ENCODE measurements at places on chromosomes 7 and 10. TPM values are rescaled to one million over a fixed set of nuclear protein-coding genes. Genes with fewer than 3 reads are reported as not detected.

TTYH3 gene
- polyA plus RNA-seq, result 131 TPM

SFXN3 gene
- polyA plus RNA-seq, result 22.4 TPM

- no peak for DNase-seq
Measured at GRCh38 chr7:73969991-73970390, 58.0 kb upstream of the ELN start.

DNA sequence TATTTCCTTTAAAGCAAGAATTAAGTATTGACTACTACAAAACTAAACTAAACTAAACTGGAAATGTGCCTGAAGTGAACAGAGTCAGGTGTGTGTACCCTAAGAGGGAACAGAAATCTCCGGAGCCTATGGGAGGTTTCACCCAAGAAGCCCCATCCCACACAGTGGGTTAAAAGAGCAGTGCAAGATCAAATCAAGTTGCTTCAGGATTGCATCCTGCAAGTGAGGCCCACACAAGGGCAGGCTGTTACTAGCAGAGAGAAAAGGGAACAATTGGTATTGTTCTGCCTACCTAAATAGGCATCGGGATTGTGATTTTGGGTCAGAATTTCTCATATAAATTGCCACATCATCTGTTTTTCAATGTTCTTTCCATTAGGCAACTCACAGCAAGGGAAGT is 113.3 kb upstream of the CDC14C start:
- no peak for DNase-seq

DNA sequence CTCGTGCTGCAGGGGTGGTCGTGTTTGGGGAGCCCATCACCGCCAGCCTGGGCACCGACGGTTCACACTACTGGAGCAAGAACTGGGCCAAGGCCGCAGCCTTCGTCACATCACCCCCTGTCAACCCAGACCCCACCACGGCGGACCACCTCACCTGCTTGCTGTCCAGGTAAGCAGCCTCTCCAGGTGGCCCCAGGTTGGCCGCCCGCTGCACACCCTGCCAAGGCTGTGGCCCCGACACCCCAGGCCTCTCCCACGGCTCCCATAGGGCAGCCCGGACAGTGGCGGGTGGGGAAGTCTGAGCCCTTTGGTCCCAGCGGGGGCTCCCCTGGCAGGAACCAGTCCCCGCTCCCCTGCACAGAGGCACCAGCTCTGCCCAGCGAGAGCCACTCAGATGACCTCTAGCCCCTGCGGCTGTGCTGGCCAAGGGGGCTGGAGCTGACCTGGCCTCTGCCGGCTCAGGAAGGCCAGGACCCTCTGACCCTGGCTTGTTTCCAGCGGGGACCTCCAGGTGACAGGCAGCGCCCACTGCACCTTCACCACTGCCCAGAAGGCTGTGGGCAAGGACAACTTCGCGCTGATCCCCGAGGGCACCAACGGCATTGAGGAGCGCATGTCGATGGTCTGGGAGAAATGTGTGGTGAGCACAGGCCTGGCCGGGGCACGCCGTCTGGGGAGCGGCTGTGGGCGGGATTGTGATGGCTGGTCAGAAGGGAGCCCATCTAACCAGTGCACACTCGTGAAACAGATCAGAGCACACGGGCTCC is 13.8 kb downstream of the DPYSL4 start:
- no peak for DNase-seq

GRCh38 chr10:129467359-129468064 is 471 bp downstream of the MGMT start:
- no peak for DNase-seq

GRCh38 chr10:34033078-34033477 is 698.6 kb upstream of the NRP1 start:
- DNase-seq, result no peak

GRCh38 chr10:33838731-33839130 is 504.3 kb upstream of the NRP1 start:
- DNase-seq, result no peak

SPAM1 gene
- not detected for polyA plus RNA-seq

DENND2A gene
- 35.4 TPM for polyA plus RNA-seq

GRCh38 chr7:47293884-47294555 is 287.9 kb downstream of the TNS3 start:
- DNase-seq, result no peak

LIPF gene
- 0.22 TPM for polyA plus RNA-seq

GRCh38 chr10:387593-387891 is 252.3 kb downstream of the ZMYND11 start:
- no peak for DNase-seq

DNA sequence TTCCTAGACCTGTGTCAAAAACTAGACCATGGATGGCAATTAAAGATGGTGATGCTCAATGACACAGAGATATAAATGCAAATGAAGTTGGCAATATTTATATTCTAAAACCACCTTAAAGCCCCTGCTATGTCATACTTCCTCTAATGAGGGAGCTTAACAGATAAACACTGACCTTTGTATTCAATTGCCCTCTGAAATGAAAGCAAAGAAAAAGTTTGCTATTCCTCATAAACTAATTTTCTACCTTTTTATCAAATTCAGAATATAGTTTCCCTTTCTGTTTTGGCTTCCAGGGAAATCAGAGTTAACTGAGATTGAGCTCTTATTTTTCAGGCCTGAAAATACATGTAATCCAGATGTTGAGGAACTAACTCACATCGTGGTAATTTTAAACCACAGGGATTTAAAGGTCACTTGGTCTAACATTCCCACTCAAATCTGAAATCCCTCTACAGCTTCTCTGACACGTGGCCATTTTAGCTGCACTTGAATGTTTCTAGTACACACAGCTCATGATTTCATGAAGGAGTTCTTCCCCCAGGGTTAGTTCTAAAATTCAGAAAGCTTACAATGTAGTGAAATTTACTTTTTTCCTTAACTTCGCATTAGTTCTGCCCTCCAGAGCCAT is 37.9 kb upstream of the ABCB5 start:
- DNase-seq, result no peak

DMBT1 gene
- polyA plus RNA-seq, result 0.36 TPM

- DNase-seq, result no peak
Measured at GRCh38 chr7:33774762-33775523, 130.4 kb upstream of the BMPER start.

DNA sequence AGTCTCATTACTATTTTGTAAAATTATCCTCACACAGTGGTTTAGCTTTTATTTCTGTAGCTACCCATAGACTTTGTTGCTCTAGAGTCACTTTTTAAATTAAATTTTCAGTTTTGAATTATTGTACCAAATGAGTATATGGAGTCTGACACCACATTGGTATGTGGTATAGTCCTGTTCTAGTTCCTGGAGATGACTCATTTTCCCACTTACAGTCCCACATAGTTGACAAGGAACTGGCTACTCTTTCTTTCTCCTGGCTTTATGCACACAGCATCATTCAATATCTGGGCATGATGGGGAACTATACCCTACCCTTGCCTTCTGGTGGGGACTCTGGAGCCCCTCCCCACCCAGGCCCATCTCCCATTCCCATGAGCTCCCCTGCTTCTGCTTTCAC is 92.6 kb upstream of the RAB11FIP2 start:
- DNase-seq, result no peak

GPR141 gene
- 0.43 TPM for polyA plus RNA-seq

DNA sequence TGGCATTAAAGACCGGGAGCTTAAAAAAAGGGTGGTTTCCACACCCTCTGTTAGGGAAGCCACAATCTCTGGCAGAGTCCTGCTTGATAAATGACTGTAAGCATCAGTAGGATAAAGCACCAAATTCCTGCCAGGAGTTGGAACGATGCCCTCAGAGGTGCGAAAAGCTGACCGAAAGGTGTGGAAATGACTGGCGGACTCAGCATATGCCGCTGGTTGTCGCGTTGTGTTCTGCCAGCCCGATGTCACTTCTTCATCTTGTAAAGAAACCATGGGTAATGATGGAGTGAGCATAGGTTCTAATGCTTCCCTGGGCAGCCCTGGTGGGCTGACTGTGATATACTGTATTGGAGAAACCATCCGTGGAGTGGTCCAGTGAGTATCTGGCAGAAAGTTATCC is 62.4 kb downstream of the KIAA1549 start:
- no peak for DNase-seq

SPDYE2 gene
- 5.6 TPM for polyA plus RNA-seq

DNA sequence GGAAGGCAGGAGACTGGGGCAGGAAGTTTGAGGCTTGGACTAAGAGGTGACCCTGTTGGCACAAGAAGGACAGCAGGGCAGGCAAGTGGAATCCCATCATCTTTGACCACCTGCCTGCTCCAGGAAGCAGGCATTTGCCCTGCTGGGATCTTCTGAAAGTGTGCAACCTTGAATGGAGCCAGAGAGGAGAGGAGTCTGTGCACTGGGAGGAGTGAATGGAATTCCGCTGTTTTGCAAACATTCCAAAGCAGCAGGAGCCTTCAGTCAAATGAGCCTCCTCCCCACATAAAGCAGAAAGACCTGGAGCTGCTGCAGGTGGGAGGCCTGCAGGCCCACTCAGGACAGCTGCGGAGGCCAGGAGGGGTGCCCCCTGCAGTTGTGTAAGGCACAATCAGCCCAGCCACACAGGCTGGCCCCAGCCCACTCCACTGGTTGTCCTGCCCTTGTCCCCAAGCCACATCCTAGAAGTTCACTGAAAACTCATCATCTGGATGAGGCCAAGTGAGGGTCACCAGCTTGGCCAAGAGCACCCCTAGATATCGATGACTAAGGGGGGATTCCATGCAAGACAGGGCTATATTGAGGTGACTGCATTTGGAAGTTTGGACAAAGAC is 249.5 kb downstream of the RPS24 start:
- no peak for DNase-seq

DNA sequence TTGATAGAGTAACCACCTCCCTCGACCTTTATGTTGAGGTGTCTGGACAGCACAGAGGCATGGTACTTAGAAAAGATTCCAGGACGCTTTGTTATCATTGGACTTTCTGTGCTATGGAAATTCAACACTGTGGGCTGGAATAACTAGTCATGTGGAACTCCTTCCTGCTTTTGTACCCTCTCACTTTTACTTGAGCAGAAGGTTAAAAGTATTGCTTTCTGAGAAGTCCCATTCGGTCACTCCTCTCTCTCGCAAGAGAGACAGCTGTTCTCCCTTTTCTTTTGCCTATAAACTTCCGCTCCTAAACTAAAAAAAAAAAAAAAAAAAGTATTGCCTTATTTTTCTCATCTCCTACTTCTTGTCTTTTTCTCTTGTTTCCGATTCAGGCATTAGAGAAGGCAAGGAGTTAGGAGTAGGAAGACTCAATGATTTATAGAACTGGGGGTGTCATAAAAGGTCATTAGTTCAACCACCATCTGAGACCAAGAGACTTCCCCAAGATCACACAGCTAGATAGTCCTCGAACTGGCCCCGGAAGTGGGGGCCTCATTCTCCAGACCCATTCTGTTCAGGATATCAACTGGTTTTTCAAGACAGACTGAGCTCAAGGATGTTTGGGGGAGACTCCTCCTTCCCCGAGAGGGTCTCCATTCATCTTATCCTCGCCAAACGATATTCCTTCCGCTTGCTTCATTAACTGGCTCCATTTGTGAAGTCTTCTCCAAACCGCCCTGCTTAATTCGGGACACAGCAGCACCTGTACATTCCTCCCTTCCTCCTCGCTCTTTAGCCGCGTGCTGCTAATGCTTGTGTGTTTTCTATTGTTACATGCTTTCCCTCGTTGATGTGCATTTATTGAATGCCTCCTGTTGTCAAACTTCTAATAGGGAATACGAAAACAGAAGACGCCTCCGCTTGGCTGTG is 995 bp upstream of the INPP5F start:
- DNase-seq, result peak; percentile 50

- DNase-seq, result no peak
Measured at GRCh38 chr7:16883918-16884317, 2.1 kb upstream of the AGR3 start.

DNA sequence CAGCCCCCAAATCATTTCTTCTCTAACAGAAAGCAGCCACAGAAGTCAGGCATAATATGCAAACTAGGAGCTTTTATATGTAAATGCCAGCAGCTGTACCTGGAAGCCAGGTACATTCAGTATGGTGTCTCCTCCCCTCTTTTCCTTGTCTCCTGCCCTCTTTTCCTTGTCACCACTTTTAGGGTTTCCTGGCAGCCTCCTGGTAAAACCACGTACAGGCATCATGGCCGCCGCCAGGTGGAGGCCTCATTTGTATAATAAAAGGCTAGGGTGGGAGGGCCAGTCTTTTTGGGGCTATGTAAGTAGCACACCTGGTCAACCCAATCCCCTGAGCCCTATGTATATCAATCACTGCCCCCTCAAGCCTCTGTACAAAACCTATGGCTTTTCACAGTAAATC is 28.7 kb downstream of the PDZD8 start:
- no peak for DNase-seq

TRIL gene
- polyA plus RNA-seq, result 70.2 TPM

- no peak for DNase-seq
Measured at GRCh38 chr7:50422858-50423257, 27.3 kb downstream of the FIGNL1 start.

- DNase-seq, result no peak
Measured at GRCh38 chr7:2499719-2500430, 19.7 kb upstream of the LFNG start.

GRCh38 chr7:128318691-128319090 is 25.0 kb downstream of the RBM28 start:
- no peak for DNase-seq

DNA sequence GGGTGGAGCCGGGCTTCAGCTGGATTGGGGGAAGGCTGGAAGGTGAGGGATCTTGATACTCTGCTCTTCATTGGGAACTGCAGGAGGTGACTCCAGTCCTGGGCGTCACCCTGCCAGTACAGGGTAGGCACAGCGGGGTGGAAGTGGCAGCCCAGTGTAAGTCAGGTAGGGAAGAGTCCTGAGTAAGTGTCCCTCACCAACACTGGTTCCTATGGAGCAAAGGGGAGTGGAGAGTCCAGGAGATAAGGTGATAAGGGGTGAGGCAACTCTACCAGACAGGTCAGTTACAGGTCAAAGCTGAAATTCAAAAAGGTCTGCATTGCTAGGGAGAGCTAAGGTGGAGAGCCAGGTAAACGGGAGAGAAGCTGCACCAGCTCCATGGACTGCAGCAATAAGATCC is 145.6 kb upstream of the NFE2L3 start:
- no peak for DNase-seq

GRCh38 chr10:102291221-102291905 is 46.0 kb downstream of the GBF1 start:
- no peak for DNase-seq

DNA sequence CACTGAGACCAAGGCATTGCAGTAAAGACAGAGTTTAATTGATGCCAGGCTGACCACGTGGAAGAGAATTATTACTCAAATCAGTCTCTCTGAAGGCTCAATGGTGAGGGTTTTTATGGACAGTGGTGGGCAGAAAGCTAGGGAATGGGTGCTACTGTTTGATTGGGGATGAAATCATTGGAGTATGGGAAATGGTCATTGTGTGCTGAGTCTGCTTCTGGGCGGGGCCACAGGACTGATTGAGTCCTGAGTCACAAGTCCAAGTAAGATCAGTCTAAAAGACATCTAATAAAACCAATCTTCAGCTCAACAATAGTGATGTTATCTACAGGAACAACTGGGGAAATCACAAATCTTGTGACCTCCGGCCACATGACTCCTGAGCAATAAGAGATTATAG is 868.4 kb downstream of the SORCS3 start:
- no peak for DNase-seq

A1CF gene
- 8.7 TPM for polyA plus RNA-seq

Measured in renal cortex interstitium (tissue), 15 donors.